ENCODE measurements at places on chromosomes 7 and 10.

GRCh38 chr7:36301914-36302771, 87.5 kb upstream of the ANLN start:
- DNase-seq, result no peak

DNA sequence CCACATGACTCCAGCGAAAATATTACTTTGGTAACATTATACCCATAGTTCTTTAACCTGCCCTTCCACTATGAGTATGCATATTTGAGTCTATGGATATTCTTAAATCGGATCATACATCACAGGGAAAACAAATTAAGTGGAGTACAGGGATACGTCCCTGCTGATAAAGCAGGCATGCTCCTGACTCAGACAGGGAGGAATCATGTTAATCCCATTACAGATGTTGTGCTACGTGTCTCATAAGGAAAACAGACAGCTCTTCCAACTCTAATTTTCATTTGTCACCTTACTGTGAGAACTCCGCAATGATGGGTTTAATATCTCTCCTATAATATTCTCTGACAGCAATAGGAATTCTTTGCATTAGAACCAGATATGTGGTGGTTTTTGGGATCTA, 469.5 kb upstream of the POM121L12 start:
- DNase-seq, result no peak

GRCh38 chr10:8037941-8038894, 16.3 kb upstream of the GATA3 start:
- DNase-seq, result peak; percentile 22

DNA sequence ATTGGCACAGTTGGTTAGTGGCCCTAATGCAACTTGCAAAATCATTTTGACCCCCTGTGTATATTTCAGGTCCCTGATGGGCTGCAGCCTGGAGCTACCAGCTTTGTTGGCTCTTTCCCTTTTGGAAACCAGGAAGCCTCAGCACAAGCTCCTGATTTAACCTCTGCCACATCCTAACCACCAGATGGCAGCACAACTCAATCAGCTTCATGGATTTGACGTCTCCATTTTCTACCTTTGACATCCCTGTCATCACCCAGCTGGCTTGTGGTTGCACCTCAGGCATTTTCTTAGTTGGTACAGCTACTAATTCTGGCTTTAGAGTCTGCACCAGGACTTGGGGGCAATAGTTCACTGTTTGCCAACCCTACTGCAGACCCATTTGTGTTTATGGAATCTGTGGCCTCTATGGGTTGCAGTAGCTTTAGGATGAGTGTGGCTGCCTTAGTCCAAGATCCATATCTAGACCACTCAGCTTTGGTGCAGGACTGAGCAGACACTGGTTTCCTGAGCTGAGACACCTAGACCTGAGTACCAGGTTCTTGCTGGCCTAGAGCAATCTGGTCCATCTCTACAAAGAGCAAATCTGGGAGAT, 456.2 kb downstream of the REEP3 start:
- DNase-seq, result no peak

- DNase-seq, result no peak
These were observed 77.4 kb downstream of the EPC1 start for GRCh38 chr10:32269343-32270100.

- no peak for DNase-seq
These were observed 696.3 kb upstream of the GALNT17 start for GRCh38 chr7:70435634-70436033.

GRCh38 chr7:108328174-108328651, 128.0 kb downstream of the NRCAM start:
- peak; percentile 97 for DNase-seq

DNA sequence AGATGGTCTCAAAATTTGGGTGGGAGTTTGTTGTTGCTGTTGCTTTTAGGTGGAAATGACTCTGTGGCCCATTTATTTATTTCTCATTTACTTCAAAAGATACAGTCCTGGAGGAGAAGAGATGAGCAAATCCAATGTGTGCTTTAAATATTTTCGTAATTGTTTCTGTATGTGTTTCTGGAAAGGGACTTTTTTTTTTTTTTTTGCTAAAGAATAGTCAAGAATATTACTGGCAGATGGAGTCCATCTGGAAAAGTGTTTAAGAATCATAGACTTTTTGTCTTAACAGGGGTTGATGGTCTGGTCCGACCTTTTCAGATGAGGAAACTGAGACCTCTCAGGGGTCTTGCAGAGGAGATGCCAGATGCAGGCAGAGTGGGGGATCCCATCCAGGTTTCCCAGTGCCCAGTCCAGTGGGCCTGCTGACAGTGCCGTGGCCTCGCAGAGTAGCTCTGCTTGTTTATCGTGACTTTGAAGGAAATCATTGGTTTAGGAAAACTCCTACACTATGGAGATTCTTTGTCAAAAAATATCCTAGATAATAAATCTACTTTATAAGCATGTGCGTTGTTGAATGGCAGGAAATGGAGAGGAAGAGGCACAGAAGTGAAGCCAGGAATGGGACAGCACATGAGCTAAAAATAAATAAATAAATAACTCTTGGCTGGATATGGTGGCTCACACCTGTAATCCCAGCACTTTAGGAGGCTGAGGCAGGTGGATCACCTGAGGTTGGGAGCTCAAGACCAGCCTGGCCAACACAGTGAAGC, 164.3 kb upstream of the SVIL start:
- DNase-seq, result no peak

GRCh38 chr10:5906651-5907050, 16.6 kb downstream of the FBH1 start:
- DNase-seq, result no peak

DNA sequence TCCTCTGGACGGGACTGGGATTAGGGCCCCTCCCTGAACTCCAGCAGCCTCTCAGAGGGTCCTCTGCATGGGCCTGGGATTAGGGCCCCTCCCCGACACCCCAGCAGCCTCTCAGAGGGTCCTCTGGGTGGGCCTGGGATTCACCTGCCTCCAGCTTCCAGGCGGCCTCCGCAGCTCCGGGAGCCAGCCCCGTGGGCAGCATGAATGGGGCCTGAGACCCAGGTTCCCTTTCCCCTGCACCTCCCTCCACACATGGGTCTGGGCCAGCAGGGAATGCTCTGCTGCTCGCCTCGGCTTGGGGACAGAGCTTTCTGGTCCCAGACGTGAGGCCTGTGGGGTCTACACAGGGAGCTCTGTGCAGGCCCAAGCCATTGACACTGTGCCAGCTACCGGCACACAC, 5.5 kb downstream of the TUBGCP2 start:
- DNase-seq, result no peak

- no peak for DNase-seq
These were observed 50.8 kb downstream of the ZNF503 start for GRCh38 chr10:75350791-75351190.

DNA sequence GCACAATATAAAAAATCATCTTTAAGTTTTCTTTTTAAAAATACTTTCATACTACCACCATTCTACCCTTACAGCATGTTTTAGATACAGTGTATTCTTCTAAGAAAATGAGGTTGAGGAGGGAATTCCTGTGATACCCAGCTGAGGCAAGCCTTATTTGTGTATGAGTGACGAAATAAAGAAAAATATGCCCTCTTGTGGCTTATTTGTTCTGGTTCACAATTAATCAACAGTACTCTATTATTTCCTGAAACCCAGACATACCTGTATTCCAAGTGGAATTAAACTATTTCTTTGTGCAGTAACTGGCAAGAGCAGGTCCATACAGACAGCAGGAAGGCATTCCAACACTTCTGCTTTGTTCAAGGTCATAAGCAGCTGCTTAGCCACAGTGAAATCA, 4.5 kb upstream of the SEMA3D start:
- no peak for DNase-seq

GRCh38 chr10:110876000-110876399, 4.3 kb downstream of the PDCD4 start:
- DNase-seq, result no peak

- DNase-seq, result no peak
These were observed 61.2 kb upstream of the MEOX2 start for GRCh38 chr7:15747712-15748111.

DNA sequence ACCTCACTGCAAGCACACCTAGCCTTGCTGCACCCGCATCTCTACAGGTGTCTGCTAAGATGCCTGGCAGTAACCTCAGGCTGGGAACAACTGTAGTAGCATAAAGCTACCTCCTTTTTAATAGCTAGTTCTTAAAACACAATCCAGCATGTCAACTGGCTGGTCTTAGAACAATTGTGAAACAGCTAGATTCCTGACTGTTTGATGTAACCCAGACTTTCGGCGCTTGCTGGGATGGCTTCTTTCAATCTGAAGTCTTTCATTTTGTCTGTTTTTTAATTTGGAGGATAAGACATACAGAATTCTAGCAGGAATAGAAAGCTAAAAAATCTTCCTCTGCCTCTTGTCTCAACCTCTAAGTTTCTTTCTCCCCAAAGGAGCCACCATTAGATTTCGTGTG, 59.8 kb downstream of the GSDME start:
- DNase-seq, result no peak

- no peak for DNase-seq
These were observed 28.0 kb upstream of the COMTD1 start for GRCh38 chr10:75263806-75264205.

GRCh38 chr7:95609277-95609971, 13.1 kb upstream of the PDK4 start:
- no peak for DNase-seq

DNA sequence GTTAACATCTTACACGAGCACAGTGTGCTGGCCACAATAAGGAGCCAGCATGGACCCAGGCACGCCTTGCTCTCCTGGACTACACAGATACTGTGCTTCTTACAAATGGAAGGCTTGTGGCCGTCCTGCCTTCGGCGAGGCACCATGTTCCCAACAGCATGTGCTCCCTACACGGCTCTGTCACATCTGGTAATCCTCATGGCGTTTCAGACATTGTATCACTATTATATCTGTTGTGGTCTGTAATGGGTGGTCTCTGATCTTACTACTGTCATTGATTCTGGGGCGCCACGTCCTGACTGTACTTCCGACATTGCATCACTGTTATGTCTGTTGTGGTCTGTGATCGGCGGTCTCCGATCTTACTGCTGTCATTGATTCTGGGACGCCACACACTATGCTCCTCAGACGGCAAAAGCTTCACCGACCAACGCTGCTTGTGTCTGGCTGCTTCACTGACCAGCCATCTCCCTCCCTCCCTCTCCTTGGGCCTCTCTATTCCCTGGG, 195.4 kb downstream of the MAD1L1 start:
- DNase-seq, result no peak

GRCh38 chr10:61845196-61845949, 56.1 kb upstream of the ARID5B start:
- no peak for DNase-seq

- peak; percentile 34 for DNase-seq
These were observed 99.2 kb upstream of the PDCD4 start for GRCh38 chr10:110772454-110773025.

DNA sequence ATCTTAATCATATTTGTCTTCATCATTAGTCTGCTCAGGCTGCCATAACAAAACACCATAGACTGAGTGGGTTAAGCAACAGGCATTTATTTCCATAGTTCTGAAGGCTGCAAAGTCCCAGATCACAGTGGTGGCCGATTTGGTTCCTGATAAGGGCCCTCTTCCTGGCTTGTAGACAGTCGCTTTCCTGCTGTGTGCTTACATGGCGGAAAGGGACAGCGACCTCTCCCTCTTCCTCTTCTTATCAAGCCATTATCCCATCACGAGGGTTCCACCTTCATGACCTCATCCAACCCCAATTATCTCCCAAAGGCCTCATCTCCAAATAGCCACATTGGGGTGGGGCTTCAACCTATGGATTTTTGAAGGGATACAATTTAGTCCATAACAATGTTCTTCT, 84.0 kb downstream of the LYZL1 start:
- no peak for DNase-seq

DNA sequence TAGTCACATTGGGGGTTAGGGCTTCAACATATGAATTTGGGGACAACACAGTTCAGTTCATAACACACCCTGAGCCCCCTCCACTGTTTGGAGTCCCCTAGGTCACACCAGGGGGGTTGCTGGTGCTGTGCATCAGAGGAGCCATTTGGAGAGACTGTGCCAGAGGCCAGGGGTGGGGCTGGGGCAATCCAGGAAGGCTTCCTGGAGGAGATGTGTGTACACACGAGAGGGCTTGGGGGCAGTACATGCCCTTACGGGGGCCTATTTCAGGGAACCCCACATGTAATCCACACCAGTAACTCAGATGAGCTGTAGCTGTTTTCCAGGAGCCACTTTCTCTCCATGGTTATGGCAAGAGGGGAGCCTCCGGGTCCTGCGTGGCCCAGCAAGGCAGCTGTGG, 151.7 kb downstream of the GRK5 start:
- no peak for DNase-seq

DNA sequence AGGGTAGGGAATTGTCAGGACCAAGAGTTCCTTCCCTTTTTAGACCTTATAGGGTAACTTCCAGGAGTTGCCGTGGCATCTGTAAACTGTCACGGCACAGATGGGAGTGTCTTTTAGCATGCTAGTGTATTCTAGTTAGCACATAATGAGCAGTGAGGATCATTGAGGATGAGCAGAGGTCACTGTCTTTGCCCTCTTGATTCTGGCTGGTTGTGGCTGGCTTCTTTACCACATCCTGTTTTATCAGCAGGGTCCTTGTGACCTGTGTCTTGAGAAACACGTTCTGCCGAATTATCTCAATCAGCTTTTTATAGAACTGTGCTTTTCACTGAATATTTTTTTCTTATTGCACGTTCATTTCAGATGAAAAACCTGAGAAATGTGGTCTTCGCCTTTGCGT, 41.5 kb downstream of the MINPP1 start:
- DNase-seq, result no peak

DNA sequence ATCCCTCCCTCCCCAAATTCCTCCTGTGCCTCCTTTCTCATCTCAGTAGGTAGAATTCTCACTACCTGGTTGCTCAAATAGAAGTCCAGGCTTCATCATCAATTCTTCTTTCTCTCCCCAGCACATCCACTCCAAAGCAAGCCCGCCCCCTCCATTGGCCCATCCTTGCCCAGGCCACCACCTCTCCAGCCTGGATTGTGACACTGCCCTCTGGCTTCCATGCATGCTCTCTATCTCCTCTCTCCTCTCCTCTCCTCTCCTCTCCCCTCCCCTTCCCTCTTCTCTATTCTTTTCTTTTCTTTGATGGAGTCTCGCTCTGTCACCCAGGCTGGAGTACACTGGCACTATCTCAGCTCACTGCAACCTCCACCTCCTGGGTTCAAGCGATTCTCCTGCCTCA, 144.9 kb downstream of the UBE2H start:
- no peak for DNase-seq

GRCh38 chr10:80530251-80530650, 7.5 kb upstream of the SH2D4B start:
- DNase-seq, result no peak

- no peak for DNase-seq
These were observed 28.0 kb upstream of the SLC39A12 start for GRCh38 chr10:17923728-17924127.

- peak; percentile 38 for DNase-seq
These were observed 10.0 kb upstream of the CHCHD1 start for GRCh38 chr10:73771722-73772280.

- no peak for DNase-seq
These were observed 71.4 kb upstream of the ZNF438 start for GRCh38 chr10:31103112-31103511.

- no peak for DNase-seq
These were observed 42.4 kb downstream of the TNS3 start for GRCh38 chr7:47539398-47540052.

- no peak for DNase-seq
These were observed 4.8 kb downstream of the NHLRC2 start for GRCh38 chr10:113859261-113859660.

Data from NCI-H526 treated with DMSO at 0.1 percent for 48 hours (cell line).